Stimulated activated CD4-positive, alpha-beta T cell treated with anti-CD3 and anti-CD28 coated beads, TNF-alpha, amount 100 ng/mL, for 4 hours (primary cell): ENCODE measurements at places on chromosomes 1 and 21.
A peak's percentile ranks its signal among the peaks of the same experiment; 100 is the strongest.

GRCh38 chr1:215407575-215407974 lies 159.5 kb upstream of the KCTD3 start:
- no peak for DNase-seq

DNA sequence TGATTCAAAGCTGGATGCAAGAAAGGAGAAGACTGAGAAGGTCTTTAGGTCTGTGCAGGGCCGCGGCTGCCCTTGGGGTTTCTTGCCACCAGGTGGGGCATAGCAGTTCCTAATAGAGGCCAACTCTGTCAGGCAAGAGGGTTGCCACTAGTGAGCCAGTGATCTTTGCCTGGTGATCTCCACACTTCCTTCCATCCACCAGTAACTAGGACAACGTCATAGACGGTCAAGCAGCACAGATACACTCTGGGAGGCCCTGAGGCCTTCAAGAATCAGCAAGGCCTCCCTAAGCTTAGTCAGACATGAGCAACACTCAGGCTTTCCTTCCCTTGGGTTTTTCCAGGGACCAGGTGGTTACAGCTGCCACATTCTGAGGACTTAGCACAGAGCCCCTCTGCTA lies 32.9 kb upstream of the ATP2B4 start:
- DNase-seq = no peak

DNA sequence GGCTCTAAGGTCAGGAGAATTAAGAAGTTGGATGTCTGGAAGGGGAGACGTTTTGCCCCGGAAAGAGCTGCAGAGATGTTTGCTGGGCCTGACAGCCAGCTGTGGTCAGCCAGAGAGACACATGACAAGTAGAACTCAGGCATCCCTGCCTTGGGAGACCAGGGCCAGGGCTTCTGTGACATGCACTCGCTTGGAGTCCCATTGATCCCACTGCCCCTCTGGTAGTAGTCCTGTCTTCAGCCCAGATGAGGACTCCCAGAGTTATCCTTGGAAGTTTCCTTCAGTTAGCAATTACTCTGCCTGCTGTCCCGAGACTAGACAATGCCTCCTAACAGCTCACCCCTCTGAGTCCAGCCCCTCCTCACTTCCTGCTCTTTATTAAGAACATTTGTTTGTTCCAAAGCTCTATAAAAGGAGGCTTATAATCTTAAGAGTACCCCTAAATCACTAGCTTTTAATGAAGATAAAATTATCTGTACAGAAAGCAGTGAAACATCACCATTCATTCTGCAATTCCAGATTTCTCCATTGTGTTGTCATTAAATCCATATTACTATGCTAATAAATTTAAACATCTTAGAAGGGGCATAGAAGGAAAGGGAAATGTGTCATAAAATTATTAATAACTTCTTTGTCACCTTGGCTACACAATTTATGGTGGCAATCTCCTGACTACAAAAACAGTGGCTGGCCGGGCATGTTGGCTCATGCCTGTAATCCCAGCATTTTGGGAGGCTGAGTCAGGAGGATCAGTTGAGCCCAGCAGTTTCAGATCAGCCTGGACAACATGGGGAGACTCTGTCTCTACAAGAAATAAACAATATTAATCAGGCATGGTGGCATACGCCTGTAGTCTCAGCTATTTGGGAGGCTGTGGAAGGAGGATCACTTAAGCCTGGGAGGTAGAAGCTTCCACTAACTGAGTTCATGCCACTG lies 94.2 kb downstream of the KCNK1 start:
- DNase-seq = no peak

DNA sequence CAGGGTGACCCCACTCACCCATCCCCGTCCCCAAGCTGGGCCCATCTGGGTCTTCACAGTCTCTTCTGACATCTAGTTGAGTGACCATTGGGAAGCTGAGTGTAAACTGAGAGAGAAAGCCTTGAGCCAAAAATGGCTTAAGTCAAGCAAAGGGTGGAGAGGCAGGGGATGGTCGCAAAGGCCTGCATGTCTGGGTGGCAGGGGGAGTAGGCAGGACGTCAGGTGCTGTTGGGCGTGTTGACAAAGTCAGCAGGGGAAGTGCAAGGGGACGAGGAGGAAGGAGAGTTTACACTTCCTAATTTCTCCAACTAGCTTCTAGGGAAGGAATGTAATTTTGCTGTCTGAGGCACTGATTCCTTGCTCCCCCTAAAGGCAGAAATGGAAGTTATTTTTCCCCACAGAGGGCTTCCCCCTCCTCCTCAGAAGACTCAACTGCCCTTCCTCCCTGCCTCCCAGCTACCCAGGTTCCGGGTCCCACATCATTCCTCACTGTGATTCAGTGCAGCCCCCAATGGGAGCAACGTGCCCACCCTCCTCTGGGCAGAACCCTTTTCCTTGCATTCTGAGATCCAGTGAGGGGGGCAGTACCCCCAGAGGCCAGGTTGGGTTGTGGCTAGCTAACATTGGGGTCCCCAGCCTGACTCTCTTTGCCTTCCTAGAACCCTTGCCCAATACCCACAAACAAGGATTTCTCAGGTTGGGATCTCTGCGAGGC lies 1.2 kb upstream of the ADORA1 start:
- no peak for DNase-seq

DNA sequence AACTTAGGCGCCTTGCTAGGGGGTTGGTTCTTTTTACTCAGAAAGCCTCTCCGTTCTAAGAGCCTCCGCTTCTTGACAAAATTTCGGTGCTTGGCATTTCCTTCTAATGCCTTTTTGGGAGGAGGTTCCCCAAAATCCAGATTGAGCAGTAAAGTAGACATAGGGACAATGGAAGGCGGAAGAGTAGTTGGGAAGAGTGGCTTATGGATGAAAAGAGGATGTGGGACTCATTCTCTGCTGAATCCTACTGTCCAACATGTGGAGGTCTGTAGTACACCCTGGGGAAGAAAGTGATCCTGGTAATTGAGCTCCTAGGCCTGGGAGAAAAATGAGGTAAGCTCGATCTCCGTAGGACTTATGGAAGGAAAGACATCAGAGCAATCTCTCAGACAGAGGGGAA lies 777 bp upstream of the METTL25B start:
- DNase-seq = no peak

DNA sequence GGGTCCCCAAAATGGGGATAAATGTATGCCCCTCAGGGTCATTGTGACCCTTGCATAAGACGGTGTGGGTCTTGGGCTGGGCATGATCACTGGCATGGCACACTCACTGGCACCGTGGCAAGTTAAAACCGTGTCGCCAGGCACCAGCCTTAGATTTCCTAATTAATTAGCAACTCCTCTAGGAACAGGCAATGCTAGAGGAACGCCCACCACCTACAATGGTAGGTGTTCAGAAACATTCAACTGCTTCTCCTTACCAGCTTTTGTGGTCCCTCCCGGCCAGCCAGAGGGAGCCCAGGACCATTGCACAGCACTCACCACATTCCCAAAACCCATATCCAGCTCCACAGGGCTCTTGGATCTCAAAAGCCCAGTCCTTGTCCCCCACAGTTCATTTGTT lies 36.4 kb downstream of the EPHA2 start:
- DNase-seq = no peak

DNA sequence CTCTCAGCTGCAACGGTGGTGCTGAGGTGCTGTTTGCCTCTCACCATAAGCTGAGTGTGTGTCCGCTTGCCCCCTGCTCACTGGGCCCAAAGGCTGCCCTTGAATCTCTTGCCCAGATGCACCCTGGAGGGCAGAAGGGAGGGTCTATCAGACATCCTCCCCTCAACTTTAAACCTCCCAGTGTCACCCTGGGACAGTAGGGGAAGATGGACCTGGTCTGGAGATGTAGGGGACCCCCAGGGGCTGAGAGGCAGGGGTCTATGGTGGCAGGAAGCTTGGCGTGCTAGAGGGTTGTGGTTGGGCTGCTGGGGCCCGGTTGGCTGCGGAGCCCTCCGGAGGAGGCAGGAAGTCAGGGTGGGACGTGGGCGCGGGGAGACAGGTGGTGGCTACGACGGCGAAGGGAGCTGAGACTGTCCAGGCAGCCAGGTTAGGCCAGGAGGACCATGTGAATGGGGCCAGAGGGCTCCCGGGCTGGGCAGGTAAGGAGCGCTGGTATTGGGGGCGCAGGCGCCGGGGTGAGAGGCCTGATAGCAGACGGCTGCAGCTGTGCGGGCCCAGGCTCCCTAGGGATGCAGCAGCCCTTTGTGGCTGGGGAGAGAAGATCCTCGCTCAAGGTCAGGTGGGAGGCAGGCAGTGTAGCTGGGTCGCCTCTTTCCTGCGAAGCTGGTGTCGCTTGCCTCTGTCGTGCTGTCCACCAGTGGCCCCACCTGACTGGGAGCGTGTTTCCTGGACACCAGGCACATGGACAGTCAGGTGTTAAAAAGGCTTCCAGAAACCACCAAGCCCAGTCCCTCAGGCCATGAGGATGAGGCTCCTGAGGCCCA lies at the start of gene LCK:
Gene LCK, plus strand, starts transcription at position 373 of the 824 bp plus-strand sequence. CDS start 23,065 bp downstream, outside the sequence.
- peak; percentile 35 for DNase-seq

- no peak for DNase-seq
Measured at GRCh38 chr1:242147096-242147976, 148.4 kb upstream of the MAP1LC3C start.

GRCh38 chr1:151898519-151898991 lies 10.8 kb downstream of the THEM4 start:
- peak; percentile 43 for DNase-seq

DNA sequence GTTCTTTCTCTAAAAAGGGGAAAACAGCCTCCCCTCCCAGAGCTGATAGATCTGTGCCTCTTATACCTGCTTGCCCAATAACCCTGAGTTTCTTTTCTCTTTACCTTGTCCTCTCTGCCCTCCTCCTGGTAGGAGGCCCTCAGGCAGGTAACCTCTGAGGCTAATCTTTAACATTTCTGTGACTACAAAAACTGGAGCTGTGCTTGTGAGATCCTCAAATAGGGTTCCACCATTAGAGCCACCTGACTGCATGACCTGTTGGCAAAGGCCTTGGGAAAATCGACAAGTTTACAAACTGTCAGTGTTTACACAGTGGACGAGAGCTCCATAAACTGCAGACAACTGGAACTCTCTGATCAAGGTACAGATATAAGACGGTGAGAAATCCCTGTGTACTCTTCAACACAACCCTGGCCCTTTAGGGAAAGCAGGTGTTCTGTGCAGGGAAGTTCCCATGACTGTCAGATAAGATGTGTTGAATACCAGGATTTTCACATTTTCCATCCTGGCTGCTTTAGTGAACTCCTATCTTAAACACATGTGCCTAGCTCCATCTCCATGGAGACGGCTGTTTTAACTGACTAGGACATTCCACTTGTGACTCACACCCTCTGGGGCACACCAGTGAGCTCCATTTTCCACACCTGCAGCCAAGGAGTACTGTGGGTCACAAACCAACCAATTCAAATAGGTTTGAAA lies 38.3 kb downstream of the ECE1 start:
- DNase-seq = no peak

DNA sequence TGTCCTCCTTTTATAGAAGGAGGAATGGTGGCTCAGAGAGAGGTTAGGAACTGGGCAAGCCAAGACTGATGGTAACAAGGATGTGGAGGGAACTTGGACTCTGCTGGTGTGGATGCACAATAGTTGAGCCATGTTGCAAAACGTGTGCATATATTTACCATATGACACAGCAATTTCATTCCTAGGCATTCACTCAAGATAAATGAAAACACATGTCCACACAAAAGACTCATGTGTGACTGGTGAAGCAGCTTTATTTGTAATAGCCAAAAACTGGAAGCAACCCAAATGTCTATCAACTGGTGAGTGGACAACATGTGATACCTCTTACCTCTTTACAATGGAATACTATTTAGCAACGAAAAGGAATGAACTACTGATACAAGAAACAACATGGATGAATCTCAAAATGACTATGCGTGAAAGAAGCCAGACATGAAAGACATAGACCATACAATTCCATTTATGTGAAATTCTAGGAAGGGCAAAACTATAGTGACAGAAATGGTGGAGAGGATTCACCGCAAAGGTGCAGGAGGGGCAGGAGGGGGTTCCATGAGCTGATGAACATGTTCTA lies 36.2 kb downstream of the CAMK2N1 start:
- no peak for DNase-seq

GRCh38 chr1:238674316-238674715 lies 712.1 kb upstream of the CHRM3 start:
- DNase-seq = no peak

GRCh38 chr1:182015360-182015759 lies 46.2 kb downstream of the ZNF648 start:
- DNase-seq = no peak

- no peak for DNase-seq
Measured at GRCh38 chr1:2830761-2831425, 29.4 kb upstream of the TTC34 start.
